ENCODE measurements at places on chromosomes 16 and 17. TPM values are rescaled to one million over a fixed set of nuclear protein-coding genes. Genes with fewer than 3 reads are reported as not detected.

The ST6GALNAC2 gene
- 1.2 TPM for total RNA-seq

- DNase-seq = no peak
These were observed 612.1 kb upstream of the SALL1 start for GRCh38 chr16:51763072-51763661.

The RNF222 gene
- not detected for total RNA-seq

- no peak for DNase-seq
These were observed 54.7 kb upstream of the CIBAR2 start for GRCh38 chr16:85166699-85167588.

DNA sequence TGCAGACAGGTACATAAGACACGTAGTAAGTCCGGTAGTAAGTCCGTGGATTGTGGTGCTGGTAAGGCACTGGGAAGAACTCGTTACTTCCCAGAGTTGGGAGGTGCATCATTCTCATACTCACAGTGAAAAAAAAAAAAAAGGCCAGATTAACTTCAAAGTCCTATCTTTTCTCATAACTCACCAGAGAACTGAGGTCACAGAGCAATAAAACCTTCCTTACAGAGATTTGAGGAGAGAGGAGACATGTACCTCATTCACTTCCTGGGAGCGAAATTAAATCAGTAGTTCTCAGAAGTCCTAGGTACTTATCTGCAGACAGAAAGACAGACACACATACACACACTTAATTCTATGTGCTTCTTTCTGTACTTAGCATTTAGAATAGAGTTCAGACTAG is 22.5 kb downstream of the MPHOSPH6 start:
- no peak for DNase-seq

The SKAP1 gene
- 0.17 TPM for total RNA-seq

The TMEM88 gene
- total RNA-seq = 1.1 TPM
